ENCODE measurements at places on chromosomes 11 and 22. TPM values are rescaled to one million over a fixed set of nuclear protein-coding genes. Genes with fewer than 3 reads are reported as not detected.
A peak's percentile ranks its signal among the peaks of the same experiment; 100 is the strongest.

- peaks cover 56% of the 10 kb centered on the region for H3K27me3 ChIP-seq
- H3K27ac ChIP-seq, result no peak overlapping the region
- H3K4me3 ChIP-seq, result no peak overlapping the region
- no peaks in the 10 kb centered on the region for H3K36me3 ChIP-seq
Observed at GRCh38 chr11:61516191-61516590, 7.6 kb downstream of the LRRC10B start.

The ZNF214 gene
- not detected for total RNA-seq

GRCh38 chr22:48403521-48404403 is 1423.9 kb downstream of the BRD1 start:
- no peak for DNase-seq
- H3K36me3 ChIP-seq, result no peaks in the 10 kb centered on the region
- H3K4me1 ChIP-seq, result no peaks in the 10 kb centered on the region
- H3K4me3 ChIP-seq, result no peak overlapping the region
- no peaks in the 10 kb centered on the region for H3K27me3 ChIP-seq

DNA sequence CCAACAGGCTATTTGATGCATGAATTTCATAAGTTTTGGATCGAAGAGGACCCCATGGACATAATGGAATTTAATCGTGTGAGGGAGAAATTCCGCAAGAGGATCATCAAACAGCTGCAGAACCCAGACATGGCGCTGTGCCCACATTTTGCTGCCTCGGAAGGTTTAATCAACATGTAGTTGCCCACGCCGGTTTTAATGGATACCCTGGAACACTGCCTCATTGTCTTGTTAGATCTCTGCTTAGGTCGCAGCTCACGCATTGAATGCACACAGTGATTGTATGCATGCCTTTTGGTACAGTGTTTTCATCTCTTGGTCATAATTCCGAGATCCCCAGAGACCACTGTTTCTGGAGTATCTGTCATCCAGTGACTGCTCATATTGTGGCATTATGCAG is 46.8 kb downstream of the SLN start:
- H3K27me3 ChIP-seq, result no peaks in the 10 kb centered on the region
- DNase-seq, result no peak
- H3K4me1 ChIP-seq, result no peaks in the 10 kb centered on the region
- H3K27ac ChIP-seq, result no peak overlapping the region
- H3K36me3 ChIP-seq, result no peaks in the 10 kb centered on the region

The DEUP1 gene
- not detected for total RNA-seq

DNA sequence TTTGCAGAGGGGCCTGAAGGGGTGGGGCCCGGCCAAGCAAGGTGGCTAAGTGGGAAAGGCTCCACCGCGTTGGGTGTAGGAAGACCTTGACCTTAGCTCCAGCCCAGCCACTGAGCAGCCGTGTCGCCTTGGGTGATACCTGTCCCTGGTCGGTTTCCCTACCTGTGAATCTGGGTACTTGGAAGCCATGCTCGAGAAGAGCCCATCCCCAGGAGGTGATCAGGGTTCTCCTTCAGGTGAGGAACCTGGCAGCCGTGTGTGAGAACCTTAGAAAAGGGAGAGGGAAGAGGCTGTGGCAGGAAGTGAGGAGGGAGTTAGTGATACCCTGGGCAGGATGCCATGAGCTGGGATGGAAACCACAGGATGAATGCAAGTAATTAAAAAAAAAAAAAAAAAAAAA is 21.6 kb downstream of the PPARA start:
- peaks cover 24% of the 10 kb centered on the region for H3K4me1 ChIP-seq
- no peak for DNase-seq
- H3K27me3 ChIP-seq, result no peaks in the 10 kb centered on the region

DNA sequence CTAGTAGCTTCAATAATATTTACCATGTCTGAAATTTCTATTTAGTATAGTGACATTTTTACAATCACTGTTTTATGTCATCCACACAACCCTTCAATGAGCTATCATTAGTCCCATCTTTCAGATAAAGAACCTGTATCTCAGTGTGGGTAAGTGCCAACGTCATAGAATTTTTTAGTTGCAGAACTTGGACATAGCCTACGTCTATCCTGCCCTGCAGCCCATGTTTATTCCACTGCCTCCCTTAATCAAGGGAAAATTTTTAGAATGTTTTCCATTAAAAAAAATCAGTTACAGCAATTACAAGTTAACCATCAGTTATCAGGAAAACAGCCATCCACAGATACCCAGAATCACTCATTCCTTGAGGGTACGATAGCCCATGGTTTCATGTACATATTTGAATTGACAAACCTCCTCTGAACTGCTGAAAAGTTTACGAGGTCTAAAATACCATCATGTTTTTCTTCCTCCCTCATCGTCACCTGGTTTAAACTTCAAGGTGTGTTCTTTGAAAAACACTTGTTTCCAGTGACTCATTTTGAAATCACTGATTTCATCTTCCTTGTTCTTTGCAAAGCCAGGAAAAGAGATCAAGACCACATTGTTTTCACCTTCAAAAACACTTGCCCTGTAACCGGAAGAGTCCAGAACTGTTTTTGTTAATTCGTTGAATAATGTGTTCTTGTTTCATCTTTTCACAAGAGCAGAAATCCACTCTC is 100.9 kb downstream of the FAM76B start:
- H3K36me3 ChIP-seq, result no peaks in the 10 kb centered on the region
- H3K27ac ChIP-seq, result peak overlapping the region; percentile 31

- no peaks in the 10 kb centered on the region for H3K4me1 ChIP-seq
- DNase-seq, result no peak
- H3K36me3 ChIP-seq, result no peaks in the 10 kb centered on the region
- no peaks in the 10 kb centered on the region for H3K27me3 ChIP-seq
- H3K27ac ChIP-seq, result no peak overlapping the region
- no peak overlapping the region for H3K4me3 ChIP-seq
Observed at GRCh38 chr11:132111316-132111715, 740.9 kb downstream of the NTM start.

DNA sequence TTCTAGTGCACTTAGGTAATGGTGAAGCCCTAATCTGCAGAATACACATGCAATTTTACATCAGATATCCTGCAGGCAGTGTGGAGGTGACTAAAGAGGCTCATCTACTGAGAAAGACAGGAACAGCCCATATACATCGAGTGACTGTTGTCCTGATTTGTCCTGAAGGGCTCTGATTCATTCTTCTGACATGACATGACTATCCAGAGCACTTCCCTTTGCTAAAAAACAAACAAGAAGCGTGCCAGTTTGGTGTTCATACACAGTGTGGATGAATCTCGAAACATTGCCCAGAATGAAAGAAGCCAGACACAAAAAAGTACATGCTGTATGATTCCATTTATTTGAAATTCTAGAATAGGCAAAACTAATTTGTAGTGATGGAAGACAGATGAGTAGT is 48.0 kb upstream of the AMPD3 start:
- H3K4me3 ChIP-seq, result no peak overlapping the region
- H3K4me1 ChIP-seq, result peaks cover 10% of the 10 kb centered on the region
- DNase-seq, result no peak
- H3K27me3 ChIP-seq, result no peaks in the 10 kb centered on the region

GRCh38 chr11:127109796-127110480 is 109.4 kb upstream of the KIRREL3 start:
- H3K36me3 ChIP-seq, result no peaks in the 10 kb centered on the region
- H3K27ac ChIP-seq, result no peak overlapping the region
- H3K27me3 ChIP-seq, result no peaks in the 10 kb centered on the region
- no peak for DNase-seq

The C11orf16 gene
- not detected for total RNA-seq

DNA sequence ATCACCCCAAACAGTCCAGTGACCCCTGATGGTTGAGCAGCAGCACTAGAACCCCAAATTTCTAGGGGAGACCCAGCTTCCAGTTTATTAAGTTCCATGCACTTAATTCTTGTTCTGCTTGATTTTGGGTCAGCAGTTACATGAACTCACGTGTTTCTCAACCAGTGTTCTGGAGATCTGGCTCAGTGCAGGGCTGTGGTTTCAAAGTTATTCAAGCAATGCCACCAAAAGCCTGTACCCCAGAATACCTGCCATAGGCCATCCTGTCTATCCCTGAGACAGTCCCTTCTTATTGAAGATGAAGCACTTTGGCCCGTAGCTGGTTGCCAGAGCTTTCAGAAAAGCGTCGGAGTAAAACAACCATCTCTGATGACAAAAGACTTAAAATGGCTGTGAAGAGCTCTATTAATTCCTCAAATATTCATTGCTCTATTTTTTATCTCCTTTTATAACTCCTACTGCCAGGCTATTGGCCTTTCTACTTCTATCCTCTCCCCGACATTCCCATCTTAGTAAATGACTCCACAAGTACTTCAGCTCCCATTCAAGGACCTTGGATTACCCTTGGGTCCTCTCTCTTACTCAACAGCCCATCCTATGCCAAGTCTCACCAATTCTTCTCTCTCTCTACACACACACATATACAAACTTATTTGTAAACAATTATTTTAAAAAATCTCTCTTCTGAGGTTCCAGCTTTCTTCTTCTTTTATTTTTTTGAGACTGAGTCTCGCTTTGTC is 18.0 kb upstream of the VPREB1 start:
- peaks cover 13% of the 10 kb centered on the region for H3K4me1 ChIP-seq
- H3K36me3 ChIP-seq, result no peaks in the 10 kb centered on the region
- no peak overlapping the region for H3K4me3 ChIP-seq
- no peaks in the 10 kb centered on the region for H3K27me3 ChIP-seq
- DNase-seq, result no peak
- H3K27ac ChIP-seq, result no peak overlapping the region

GRCh38 chr11:63917692-63918506 is 935 bp upstream of the RCOR2 start:
- peak overlapping the region; percentile 47 for H3K4me3 ChIP-seq
- H3K27me3 ChIP-seq, result peaks cover 27% of the 10 kb centered on the region
- DNase-seq, result no peak

- H3K36me3 ChIP-seq, result no peaks in the 10 kb centered on the region
- H3K4me3 ChIP-seq, result no peak overlapping the region
- H3K27me3 ChIP-seq, result no peaks in the 10 kb centered on the region
- no peak overlapping the region for H3K27ac ChIP-seq
- DNase-seq, result no peak
Observed at GRCh38 chr11:73784734-73785133, 2.9 kb upstream of the MRPL48 start.

GRCh38 chr22:49423125-49423650 is 404.5 kb downstream of the BRD1 start:
- no peaks in the 10 kb centered on the region for H3K4me1 ChIP-seq
- no peaks in the 10 kb centered on the region for H3K27me3 ChIP-seq
- no peak for DNase-seq
- H3K27ac ChIP-seq, result no peak overlapping the region

Data from spleen (tissue), 13 donors.